Activated CD4-positive, alpha-beta T cell treated with anti-CD3 and anti-CD28 coated beads, Interleukin-2, amount 50 U/mL, for 4 hours (primary cell): ENCODE measurements at places on chromosomes 6 and 20.

DNA sequence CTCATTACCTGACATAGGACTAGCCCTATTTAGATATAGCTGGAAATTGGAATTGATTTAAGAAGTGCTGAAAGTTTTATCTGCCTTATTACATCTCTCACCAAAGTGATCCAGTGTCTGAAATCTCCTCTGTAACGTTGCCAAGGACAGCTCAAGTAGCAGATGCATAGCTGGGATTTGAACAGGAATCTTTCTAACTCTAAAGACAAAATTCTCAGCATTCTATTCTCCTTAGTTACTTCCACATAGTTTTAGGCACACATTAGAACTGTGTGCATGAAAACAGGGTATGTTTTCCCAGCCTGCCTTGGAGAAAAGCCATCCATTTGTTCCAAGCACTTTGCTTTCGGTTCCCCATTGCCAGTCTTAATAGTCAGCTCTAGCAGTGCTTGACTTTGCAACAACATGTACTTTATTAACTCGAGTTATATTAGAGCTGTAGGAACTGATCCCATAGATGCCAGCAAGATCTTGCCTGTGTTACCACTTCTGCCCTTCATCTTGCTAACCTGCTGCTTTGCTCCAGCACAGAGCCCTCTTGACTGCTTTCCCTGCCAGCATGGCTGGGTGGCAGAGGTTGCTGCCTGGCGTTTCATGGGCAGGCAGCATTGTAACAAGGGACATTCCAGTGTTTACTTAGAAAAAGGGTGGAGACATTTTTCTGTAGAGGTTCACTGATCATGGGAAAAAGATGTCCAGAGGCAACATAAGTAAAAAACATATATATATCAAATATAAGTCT, 56.1 kb upstream of the STMND1 start:
- DNase-seq: no peak

- no peak for DNase-seq
Measured at GRCh38 chr20:22414305-22414742, 170.0 kb downstream of the FOXA2 start.

- no peak for DNase-seq
Measured at GRCh38 chr6:104689551-104690205, 170.0 kb downstream of the HACE1 start.

GRCh38 chr6:26552640-26553188, 14.5 kb downstream of the HMGN4 start:
- no peak for DNase-seq

DNA sequence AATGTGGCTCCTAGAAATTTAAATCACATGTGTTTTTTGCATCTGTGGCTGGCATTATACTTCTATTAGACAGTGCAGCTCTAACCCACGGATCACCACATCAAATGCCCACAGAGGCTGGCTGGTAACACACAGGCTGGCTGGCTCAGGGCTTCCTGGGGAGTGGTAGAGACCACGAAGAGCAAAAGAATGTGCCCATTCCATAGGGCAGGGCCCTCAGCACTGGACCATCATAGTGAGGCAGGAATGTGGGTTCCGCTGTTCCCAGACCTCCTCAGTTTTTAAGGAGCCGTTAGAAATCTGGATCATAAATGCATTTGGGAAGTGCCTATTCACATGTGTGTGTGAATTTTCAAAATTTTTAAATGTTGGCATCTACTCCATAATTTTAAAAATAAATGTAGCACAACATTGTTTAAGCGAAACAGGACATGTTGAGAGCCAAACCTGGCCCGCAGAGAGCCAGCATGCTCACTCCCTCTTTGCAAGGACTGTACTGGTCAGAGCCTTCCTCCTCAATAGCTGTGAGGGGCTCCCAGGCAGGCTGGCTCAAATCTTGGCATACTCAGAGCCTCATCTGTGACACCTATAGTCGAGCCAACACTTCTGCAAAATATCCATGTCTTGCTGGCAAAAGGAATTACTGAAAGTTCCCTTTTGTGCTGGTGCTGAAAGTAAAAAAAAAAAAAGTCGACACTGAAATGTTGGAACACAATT, 190.5 kb downstream of the FNDC1 start:
- no peak for DNase-seq

GRCh38 chr6:130207979-130208649, 14.6 kb downstream of the SAMD3 start:
- no peak for DNase-seq

DNA sequence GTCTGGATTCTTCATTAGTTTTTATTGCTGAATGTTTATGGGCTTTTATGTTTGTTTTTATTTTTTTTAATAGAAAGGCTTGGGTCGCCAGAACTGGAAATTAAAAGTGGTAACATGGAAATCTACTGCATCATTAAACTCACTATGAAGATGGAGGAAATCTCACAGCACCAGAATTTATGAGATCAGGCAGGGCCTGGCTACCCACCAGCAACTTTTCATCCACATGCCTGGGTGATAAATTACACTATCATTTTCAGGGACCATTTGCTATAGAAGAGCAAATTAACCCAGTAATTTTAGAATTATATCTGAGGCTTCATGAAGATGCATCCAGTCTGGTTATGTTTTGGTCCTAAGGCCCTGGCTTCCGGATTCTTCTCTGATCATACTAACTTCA, 57.8 kb upstream of the PLCB4 start:
- DNase-seq: no peak

DNA sequence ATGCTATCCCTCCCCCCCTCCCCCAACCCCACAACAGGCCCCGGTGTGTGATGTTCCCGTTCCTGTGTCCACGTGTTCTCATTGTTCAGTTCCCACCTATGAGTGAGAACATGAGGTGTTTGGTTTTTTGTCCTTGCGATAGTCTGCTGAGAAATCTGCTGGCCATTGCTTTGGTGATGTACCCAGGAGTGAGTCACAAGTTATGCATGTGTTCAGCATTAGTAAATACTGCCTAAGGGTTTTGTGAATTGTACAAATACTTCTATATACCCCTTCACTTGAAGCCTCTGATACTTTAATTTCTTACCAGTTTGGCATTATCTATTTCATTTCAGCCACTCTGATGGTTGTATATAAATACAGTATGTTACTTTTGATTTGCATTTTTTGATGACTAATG, 711.3 kb upstream of the GJE1 start:
- no peak for DNase-seq

- DNase-seq: no peak
Measured at GRCh38 chr6:159893064-159893463, 2.3 kb downstream of the MAS1 start.

DNA sequence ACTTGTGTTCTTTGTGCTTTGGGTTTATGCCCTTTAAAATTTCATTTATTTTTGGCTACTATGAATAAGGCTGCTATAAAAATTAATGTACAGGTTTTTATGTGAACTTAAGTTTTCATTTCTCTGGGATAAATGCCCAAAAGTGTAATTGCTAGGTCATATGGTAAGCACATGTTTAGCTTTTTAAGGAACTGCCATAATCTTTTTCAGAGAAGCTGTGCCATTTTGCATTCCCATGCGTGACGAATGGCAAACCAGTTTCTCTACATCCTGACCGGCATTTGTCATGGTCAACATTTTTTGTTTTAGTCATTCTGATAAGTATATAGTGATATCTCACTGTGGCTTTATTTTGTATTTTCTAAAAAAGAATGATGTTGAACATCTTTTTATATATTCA, 236.0 kb upstream of the SGK1 start:
- no peak for DNase-seq

GRCh38 chr6:111050261-111051023, 36.9 kb upstream of the SLC16A10 start:
- no peak for DNase-seq

DNA sequence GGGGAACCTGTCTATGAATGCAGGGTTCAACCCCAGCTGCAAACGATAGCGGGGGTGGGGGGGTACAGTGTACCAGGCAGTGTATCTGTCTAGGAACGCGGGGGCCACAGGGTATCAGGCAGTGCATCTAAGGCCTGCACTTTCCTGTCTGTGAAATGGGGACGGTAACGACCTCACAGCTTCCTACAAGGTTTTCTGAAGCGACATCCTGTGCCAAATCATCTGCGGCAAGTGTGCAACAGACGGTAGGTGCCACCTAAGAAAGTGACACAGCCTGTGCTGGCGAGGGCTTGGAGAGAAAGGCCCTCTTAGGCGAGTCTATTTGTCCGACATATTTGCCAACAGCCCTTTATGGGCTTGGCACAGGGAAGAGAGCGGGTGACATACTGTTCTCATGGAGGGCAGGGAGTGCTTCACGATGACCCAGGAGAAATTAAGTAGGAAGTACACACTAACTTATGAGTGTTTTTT, 3.8 kb downstream of the DIDO1 start:
- peak; percentile 41 for DNase-seq

DNA sequence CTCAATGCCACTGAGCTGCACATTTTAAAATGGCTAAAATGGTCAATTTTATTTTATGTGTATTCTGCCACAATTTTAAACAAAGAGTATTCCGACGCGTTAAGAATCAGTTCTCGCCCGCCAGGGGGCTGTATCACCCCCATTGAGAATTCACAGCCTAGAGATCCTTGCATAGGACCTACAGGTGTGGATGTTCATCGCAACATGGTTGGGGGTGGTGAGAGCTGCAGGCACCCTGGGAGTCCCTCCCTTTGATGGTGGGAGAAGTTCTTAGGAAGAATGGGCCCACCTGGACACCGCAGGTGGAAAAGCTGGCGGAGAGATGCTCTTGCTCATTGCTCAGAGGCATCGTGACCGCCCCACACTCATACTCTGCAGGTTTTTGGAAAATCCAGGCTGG, 63.5 kb downstream of the SLC2A10 start:
- no peak for DNase-seq

DNA sequence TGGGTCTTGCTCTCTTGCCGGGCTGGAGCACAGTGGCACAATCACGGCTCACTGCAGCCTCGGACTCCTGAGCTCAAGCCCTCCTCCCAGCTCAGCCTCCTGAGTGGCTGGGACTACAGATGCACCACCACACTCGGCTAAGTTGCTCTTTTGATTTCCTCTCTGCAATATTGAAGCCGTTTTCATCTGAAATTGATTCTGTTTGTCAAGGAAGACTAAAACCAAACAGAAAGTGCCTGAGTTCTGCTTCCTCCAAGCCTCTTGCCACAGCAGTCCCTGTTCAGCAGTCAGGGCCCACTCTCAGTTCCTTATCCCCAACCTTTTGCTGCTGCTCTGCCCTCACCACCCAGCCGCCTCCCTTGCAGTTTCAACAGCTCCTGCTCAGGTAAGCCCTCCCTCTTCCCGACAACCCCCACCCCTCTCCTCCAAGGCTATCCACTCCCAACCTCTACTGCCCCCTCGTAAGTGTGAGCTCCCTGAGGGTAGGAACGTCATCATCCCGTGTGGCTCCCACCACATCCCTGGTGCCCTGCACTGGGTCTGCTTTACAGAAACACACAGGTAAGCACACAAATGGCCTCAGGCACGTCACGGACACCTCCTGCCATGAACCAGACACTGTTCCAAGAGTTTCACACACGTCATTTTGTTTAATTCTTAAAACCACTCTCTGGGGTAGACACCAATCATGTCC, 70.7 kb upstream of the TAB2 start:
- DNase-seq: no peak

DNA sequence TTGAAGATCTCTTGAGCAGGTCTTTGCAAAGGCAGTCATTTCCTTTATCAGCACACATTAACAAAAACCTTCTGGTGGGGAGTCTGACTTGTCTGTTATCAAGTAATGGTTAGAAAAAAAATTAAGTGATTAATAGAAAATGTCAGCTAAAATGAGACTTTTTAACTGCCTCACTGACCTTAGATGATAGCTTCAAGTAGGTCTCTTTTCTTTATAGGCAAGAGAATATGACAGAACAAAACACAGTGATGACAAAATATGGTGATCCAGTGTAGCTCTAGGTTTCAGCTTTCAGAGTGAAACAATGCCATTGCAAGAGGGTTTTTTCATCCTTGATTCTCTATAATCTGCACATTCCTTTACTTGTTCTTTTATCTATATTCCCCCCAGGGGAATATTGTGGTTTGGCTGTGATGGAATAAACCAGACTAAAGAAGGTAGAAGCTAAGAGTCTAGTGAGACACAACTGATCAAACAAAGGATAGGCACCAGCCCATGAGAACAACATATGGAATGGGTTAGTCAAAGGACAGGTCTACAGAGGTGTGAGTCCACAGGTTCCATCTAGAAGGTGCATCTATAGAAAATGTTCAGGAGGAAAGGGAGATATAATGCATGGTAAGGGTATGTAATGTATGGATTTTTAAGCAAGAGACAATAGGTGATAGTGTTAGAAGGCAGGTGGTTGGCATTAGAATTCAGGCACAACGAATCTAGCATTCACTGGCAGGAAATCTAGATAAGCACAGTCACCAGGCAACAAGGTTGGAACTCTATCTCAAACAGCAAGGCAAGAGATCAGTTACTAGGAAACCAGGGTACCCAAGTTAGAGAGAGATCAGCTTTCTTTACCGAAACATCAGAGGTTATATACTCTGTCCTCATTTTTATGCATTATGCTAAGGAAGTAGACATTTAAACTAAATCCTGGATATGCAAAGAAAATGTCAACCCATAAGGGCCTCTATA, 228.9 kb upstream of the SMLR1 start:
- DNase-seq: no peak

GRCh38 chr6:104625536-104625935, 234.2 kb downstream of the HACE1 start:
- no peak for DNase-seq

- no peak for DNase-seq
Measured at GRCh38 chr20:36540551-36541211, 638 bp upstream of the MYL9 start.

DNA sequence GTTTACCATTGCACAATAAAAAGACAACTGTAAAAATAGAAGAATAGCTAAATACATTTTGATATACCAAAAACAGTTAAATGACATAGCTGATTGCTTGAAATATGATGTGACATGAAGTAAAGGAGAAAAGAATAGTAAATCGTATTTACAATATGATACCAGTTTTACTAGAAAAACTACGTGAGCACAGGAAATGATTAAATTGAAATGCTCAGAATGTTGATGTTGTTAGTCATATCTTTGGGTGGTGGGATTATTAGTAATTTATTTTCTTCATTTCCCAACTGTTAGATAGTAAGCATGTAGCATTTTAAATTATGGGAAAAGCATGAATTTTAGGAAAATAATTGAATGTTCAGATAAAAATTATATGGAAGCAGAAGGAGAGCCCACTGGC, 268.3 kb upstream of the TAB2 start:
- no peak for DNase-seq

DNA sequence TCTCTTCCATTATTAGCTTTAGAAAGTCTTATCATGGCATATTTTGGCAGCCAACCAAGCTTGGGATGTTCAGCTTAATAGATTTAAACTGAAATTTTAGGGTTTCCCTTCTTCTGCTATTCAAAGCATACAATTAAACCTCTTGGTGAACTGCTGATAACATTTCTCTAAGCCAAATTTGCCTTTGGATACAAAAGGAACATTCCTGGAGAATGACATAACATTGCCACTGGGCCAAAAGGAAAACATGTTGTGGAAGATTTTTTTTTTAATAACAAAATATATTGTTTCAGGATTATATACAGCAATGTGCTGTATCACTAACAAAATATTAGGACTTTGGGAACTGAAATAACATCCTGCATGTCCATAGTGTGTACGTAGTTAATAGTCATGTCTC, 215.1 kb upstream of the TBX18 start:
- no peak for DNase-seq

DNA sequence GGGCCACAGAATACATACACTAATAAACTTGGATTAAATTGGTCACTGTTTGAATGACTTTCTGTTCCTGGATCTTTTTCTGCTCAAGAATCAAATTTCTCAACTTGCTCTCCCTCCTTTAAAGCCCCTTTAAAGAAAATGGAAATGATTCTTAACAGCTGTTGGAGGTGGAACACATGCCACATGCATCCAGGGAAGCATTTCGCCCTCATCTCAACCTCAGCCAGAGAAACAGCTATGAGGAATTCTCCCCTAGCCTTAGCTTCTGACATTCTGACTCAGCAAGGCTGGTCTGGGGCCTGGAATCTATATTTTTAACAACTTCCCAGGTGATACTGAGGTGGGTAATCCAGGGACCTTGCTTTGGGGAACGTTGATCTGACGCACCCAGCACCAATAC, 263.4 kb upstream of the ECI2 start:
- DNase-seq: no peak
